ENCODE measurements at places on chromosomes 3 and 15.

GRCh38 chr3:46209746-46210470, 1.8 kb upstream of the CCR1 start:
- H3K27me3 ChIP-seq, result no peaks in the 10 kb centered on the region
- no peaks in the 10 kb centered on the region for H3K36me3 ChIP-seq
- peaks cover 11% of the 10 kb centered on the region for H3K4me1 ChIP-seq

- H3K36me3 ChIP-seq, result no peaks in the 10 kb centered on the region
- no peak overlapping the region for H3K27ac ChIP-seq
- no peaks in the 10 kb centered on the region for H3K4me1 ChIP-seq
- DNase-seq, result peak; percentile 49
- H3K4me3 ChIP-seq, result no peak overlapping the region
These were observed 47.5 kb downstream of the RYR3 start for GRCh38 chr15:33358306-33358705.

- H3K4me3 ChIP-seq, result no peak overlapping the region
- peaks cover 10% of the 10 kb centered on the region for H3K36me3 ChIP-seq
- H3K27ac ChIP-seq, result peak overlapping the region; percentile 65
- H3K27me3 ChIP-seq, result no peaks in the 10 kb centered on the region
- DNase-seq, result peak; percentile 65
- H3K4me1 ChIP-seq, result peaks cover 39% of the 10 kb centered on the region
These were observed 16.6 kb downstream of the NFKBIZ start for GRCh38 chr3:101865751-101866509.

DNA sequence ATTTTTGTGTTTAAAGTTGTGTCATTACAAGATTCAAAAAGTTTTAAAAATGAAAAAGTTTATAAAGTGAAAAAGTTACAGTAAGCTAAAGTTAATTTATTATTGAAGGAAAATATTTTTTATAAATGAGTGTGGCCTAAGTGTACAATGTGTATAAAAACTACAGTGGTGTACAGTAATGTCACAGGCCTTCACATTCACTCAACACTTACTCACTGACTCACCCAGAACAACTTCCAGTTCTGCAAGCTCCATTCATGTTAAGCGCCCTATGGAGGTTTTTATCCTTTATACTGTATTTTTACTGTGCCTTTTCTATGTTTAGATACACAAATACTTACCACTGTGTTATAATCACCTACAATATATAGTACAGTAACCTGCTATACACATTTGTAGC, 76.3 kb downstream of the DTWD1 start:
- H3K4me1 ChIP-seq, result no peaks in the 10 kb centered on the region
- DNase-seq, result peak; percentile 49
- H3K27ac ChIP-seq, result no peak overlapping the region
- H3K27me3 ChIP-seq, result no peaks in the 10 kb centered on the region
- no peak overlapping the region for H3K4me3 ChIP-seq
- no peaks in the 10 kb centered on the region for H3K36me3 ChIP-seq

- no peak for DNase-seq
- no peaks in the 10 kb centered on the region for H3K4me1 ChIP-seq
- H3K27ac ChIP-seq, result no peak overlapping the region
- no peak overlapping the region for H3K4me3 ChIP-seq
These were observed 179.6 kb downstream of the OR4M2 start for GRCh38 chr15:22259881-22260421.
